Endothelial cell (in vitro differentiated cells): ENCODE measurements at places on chromosomes 5 and 9.
A peak's percentile ranks its signal among the peaks of the same experiment; 100 is the strongest.

- no peak for DNase-seq
These were observed 82.9 kb downstream of the ERBIN start for GRCh38 chr5:66009277-66009676.

- DNase-seq: no peak
These were observed 13.5 kb upstream of the GRM6 start for GRCh38 chr5:179008667-179009066.

DNA sequence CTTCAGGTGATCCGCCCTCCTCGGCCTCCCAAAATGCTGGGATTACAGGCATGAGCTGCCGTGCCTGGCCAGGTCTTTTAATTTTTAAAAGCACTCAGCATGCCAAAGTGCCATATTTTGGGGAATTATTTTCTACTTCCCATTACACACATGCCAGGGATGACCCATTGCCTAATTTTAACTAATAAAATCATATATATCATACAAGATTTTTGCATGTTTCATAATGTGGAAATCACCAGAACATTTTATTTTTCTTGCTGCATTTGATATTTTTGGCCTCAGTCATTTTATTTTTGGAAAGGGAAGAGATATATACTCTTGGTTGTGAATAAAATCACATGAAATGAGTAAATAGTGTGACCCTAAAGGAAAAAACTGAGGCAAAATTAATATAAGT, 45.3 kb upstream of the TENT2 start:
- DNase-seq: no peak

DNA sequence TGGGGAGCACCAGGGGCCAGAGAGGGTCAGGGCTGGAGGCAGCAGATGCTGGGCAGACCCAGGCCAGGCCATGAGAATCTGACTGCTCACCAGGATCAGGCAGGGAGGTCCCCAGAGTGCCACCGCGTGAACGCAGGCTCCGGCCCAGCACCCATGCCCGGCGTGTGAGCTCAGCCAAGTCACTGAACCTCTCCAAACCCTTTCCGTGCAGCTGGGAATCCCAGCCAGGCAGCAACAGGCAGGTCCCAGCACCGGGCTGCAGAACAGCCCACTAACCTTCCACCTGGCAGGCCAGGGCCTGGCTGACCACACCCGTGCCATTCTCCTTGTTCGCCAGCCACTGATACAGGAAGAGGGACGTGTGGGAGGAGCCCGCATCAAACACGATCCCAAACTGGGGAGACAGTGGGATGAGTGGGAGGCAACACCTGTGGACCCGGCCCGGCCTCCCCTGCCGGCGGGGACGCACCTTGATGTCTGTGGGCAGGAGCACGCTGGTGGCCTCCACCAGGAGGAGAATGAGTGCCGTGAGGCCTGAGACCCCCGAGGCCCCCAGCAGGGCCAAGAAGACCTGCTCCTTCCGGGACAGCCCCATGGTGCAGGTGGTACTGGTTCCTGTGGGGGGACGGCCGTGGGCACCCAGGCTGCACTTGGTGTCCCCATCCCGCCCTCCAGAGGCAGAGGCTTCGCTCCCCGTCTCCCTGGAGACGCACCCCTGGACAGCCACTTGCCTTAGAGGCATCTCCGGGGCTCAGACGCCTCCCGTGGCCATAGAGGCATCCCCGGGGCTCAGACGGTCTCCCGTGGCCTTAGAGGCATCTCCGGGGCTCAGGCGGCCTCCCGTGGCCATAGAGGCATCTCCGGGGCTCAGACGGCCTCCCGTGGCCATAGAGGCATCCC, 3.2 kb downstream of the ENTPD8 start:
- DNase-seq: no peak

GRCh38 chr5:164202338-164202737, 696.9 kb downstream of the MAT2B start:
- no peak for DNase-seq

DNA sequence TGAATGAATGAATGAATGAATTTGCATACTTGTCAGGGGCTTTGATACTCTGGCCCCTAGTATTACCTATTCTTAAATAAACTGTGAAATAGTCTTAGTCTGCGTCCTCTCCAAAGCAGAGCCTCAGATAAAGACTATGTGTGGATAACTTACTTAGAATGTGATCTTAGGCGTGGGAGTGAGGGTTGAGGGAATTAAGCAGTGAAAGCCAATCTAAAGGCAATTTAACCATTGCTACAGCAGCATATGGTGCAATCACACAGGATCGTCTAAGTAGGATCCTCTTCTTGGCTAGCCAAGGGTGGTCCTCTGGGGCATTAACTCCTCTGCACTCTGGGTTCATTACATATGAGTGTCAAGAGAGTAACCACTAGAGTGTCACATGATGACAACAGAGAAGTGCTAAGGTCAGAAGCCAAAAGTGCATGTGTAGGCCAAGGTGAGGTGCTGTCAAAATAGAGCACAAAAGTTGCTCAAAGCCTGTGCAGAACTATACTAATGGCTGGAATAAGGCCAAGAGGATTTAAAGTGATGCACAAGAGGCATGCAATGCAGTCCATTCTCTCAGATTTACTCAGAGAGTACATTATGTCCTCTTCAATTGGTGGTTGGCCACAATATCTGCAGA, 274.4 kb upstream of the SEMA6A start:
- no peak for DNase-seq

DNA sequence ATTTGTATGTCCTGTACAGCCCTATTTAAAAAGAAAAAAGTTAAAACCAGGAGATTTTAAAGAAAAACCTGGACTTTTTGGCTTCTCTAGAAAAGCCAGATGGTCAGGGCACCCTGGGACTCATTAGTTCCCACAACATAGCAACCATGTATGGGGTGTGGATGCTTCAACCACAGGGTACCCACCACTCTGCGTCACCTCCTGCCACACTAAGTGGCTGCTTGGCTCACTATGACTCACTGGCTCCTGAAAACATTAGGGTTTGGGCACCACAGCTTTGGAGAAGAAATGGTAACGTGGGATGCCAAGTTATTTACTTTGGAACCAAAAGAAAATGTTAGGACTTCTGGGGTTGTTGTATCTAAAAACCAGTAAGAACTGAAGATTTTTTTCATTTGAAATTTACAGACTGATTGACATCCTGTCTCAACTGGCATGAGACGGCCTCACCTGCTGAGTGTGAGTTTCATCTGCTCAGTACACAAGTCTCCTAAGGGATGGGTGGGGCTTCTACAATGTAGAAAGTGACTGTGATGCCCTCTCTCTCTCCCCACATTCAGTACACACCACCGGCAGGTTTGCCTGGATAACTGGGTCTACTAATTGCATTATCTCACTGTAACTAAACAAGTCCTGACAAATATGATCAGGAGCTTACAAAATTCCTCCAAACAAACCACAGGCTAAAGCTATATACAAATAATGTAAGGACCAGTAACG, 103.9 kb downstream of the ESM1 start:
- no peak for DNase-seq

- no peak for DNase-seq
These were observed 63.0 kb upstream of the BASP1 start for GRCh38 chr5:17154211-17154996.

GRCh38 chr5:72723581-72723980, 92.9 kb upstream of the TNPO1 start:
- DNase-seq: no peak

GRCh38 chr5:111968459-111968858, 211.5 kb upstream of the NREP start:
- DNase-seq: no peak

DNA sequence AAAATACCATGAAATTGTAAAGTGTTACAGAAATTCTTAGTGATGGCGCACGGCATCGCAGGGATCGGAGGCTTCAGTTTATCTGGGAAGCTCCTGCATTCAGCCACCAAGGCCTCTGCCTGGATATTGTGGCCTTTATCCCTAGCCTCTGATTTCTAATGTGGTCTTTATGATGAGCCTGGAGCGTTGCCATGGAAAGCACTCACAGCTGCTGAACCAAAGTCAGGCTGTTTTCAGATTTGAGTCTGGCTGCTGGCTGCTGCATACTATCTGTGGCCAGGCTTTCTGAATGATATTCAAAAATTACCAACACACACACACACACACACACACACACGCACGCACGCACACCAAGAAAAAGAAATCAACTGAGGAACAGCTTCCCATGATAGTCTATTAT, 101.1 kb upstream of the ZNF366 start:
- no peak for DNase-seq

DNA sequence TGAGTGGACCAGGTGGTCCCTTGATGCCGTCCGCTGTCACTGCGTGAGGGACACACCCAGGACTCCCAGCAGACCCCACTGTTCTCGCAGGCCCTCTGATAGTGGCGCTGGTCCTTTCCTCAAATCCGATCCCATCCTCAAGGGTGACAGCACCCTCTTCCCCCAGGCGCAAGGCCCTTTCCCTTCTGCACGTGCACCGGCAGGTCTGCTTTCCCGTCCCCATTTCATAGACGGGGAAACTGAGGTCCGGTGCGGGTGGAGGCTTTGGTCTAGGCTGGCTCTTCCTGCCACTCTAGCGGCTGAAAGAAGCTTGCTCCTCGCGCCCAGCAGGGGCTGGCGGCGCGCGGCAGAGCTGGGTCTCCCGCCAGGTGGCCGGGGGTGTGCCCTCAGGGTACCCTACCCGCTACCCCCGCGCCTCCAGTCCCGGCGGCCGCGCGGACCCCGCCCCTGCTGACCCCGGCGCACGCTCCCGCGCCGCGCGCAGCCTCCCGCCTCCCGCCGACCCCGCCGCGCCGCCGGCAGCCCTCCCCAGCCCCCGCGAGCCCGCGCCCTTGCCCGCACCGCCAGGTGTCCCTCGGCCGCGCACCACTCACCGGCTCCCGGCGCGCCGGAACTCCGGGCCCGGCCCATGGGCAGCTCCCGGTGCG, 453 bp downstream of the RASGEF1C start:
- DNase-seq: no peak

- DNase-seq: no peak
These were observed 8.4 kb upstream of the IL6ST start for GRCh38 chr5:56003179-56003578.

- no peak for DNase-seq
These were observed 789 bp downstream of the DOK3 start for GRCh38 chr5:177508837-177509236.

DNA sequence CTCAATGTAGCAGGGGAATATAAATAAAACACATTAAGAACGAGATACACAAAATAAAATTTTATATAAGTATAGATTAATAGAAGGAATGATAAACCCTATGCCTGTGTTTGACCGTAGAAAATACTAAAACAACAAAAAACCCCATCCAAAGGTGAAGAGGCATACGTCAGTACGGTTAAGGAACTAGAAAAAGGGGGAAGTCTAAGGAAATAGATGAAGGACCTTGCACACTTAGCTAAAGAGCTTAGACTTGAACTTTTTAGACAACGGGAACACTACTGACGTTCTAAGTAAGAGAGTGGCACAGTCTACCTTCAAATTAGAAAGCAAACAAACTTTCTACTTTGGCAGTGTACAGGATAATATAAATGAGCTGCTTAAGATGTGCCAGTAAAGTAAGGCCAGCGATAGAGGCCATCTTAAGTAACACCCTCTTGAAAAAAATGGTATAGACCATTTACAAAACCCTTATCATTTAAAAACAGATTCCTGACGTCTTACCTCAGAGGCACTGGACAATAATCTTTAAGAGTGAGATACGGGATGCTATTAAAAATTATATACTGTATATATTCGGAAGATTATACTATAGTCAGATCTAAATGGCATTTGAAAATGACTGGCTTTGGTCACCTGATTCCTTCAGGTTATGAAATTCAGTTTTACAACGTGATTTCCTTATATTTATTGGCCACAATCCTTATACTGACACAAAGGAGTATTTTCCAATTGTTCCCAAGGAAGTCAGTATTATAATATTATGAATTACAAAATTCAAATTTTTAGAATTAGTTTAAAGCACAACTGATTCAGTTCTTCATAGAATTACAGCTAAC, 8.5 kb downstream of the PANK3 start:
- no peak for DNase-seq

DNA sequence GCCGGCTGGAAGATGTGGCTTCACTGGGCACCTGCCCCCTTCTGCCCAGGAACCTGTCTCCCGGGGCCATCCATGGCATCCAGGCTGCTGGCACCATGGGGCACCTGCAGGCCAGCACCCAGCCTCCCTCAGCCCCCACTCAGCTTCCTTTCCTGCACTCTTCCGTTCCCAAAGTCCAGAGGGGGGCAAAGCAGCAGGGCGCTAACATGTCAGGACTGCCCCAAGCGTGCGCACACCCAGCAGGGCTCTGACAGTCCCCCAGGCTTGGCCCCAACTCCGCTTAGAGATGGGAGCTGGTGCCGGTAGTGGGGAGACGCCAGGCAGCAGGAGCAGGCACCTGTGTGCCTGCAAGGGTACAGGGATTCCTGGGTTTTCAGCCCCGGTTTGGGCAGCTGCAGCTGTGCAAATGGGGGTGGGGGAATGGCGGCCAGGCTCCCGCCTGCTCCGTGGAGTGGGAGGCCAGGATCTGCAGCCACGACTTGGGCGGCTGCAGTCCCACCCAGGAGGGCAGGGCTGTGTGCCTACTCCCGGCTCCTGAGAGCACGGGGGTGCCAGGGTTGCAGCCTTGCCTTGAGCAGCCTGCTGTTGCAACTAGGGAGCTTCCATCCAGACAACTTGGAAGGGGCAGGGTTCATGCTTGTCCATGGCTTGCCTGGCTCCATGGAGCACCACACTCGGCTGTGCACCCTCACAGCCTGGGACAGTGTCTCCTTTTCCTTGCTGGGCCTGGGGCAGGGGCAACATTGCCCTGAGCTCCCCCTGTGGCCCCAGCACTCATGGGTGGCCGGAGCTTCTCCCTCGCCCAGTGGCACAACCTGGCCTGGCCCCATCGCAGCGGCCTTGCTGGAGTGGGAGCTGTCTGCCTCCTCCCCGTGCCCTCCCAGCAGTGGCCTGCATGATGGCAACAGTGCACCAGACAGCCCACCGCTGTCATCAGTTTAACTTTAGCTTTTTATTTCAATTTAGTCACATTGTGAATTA, 561.1 kb downstream of the MTRR start:
- DNase-seq: no peak

GRCh38 chr9:110257097-110257841, 962 bp upstream of the TXN start:
- peak; percentile 11 for DNase-seq

- no peak for DNase-seq
These were observed 228.7 kb upstream of the NR4A3 start for GRCh38 chr9:99592834-99593574.

- DNase-seq: peak; percentile 79
These were observed 166.8 kb downstream of the ARHGEF28 start for GRCh38 chr5:73792687-73793320.
